Stromal cell of bone marrow (primary cell): ENCODE measurements at places on chromosomes 2 and 18.

GRCh38 chr2:114108249-114108648 lies 218.4 kb downstream of the ACTR3 start:
- DNase-seq = no peak

- DNase-seq = no peak
Observed at GRCh38 chr2:173989884-173990215, 24.7 kb upstream of the SP3 start.

- no peak for DNase-seq
Observed at GRCh38 chr2:54258166-54258565, 2.1 kb upstream of the TSPYL6 start.

- DNase-seq = no peak
Observed at GRCh38 chr2:234885118-234885517, 66.7 kb upstream of the SH3BP4 start.

DNA sequence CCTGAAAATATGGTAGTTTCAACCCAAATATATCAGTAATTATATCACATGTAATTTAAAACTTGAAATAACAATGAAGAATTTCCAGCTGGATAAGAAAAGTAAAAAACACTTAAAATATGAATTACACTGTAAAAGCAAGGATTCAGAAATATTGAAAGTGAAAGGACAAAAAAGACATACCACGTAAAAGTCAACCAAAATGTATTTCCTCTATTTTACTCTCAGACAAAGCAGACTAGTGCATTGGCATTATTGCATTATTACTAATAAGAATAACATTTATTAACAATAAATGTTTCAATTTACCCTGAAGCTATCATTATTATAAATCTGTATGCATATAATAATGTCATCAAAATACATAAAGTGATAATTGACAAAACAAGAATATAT lies 445.1 kb upstream of the TRIB2 start:
- DNase-seq = no peak

GRCh38 chr2:183021613-183022012 lies 16.6 kb downstream of the NCKAP1 start:
- no peak for DNase-seq

GRCh38 chr2:68282811-68283418 lies 30.6 kb upstream of the PPP3R1 start:
- DNase-seq = no peak

DNA sequence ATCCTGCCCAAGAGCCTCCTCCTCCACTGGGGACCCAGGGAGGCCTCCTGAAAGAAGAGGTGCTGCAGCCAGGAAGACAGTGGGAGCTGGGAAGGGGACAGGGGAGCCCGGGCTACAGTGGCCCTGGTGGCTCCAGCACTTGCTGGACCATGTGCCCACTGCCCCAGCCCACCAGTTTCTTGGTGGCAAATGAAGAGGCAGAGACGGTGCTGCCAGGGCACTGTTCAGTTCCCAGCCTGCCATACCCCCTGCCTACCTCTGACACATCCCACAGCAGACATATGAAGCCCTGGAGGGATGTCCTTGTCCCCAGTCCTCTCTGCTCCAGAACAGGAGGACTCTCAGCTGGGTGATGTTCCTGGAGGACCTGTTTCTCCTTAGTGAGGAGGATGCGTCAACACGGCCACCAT lies 3.7 kb downstream of the RAMP1 start:
- no peak for DNase-seq

GRCh38 chr2:188388831-188389230 lies 97.2 kb downstream of the GULP1 start:
- no peak for DNase-seq

DNA sequence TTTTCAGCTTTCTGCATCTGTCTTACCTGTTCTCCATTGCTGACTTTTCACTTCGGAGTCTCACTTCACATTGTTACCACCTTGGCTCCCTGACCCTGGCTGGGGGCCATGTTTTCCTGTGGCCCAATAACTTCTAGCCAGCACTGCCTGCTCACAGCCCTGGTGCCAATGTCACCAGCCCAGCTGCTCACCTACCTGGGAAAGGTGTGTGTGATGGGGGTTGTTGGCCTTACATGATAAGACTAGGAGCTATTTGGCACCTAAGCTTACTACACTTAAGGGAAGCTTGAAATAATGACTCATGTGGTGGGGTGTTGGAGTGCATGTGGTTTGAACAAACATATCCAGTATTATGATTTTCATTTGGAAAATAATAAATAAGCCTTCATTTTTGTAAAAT lies 37.5 kb upstream of the PGAP1 start:
- no peak for DNase-seq

DNA sequence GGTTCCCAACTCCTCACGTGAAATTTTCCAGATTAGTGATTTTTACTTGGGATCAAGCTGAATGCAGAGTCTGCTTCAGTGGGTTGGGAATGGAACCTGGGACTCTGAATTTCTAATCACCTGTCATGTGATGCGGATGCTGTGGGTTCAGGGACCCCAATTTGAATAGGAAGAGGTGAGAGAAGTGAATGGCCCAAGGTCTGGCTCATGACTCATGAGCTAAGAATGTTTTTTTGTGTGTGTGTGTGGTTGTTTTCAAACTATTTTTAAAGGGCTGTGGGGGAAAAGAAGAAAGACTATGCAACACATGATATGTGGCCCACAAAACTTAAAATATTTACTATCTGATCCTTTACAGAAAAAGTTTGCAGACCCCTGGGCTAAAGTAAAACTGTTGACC lies 108.5 kb upstream of the CYRIA start:
- DNase-seq = no peak

GRCh38 chr2:675460-675859 lies 1.7 kb downstream of the TMEM18 start:
- DNase-seq = no peak

DNA sequence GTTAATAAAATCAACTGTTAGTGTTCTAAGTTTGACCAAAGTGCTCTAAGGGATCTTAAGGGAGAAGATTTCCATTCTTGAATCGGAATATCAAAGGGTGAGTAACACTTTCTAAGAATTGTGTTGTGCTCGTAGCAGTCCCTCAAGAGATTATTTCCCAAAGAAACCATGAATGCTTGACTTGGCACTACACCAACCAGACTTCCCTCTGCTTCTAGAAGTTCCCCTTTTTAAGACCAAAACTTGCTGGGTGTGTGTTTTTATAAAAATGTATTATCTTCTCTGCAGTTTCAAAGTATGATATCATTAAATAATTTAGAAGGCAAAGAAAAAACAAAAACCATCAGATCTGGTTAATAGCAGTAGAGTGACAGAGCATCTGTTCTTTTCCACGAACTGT lies 522.0 kb upstream of the FAM98A start:
- DNase-seq = no peak

- DNase-seq = no peak
Observed at GRCh38 chr2:83784315-83784714, 674.8 kb downstream of the SUCLG1 start.

DNA sequence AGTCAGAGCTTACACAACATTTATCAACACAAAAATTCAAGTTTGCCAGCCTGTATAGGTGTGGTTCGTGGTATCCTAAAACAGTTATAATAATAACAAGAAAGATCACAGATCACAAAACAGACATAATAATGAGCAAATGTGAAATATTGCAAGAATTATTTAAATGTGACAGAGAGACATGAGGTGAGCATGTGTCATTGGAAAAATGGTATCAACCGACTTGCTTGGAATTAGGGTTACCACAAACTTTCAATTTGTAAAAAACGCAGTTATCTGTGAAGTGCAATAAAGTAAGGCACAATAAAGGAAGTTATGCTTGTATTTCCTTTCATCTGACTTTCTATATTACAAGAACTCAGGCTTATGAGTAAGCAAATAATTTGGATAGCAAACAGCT lies 116.8 kb downstream of the IKZF2 start:
- DNase-seq = no peak
